HFF-Myc (cell line): ENCODE measurements at places on chromosomes 3 and 15.

- DNase-seq: no peak
These were observed 236.5 kb downstream of the WDR72 start for GRCh38 chr15:53522991-53523390.

DNA sequence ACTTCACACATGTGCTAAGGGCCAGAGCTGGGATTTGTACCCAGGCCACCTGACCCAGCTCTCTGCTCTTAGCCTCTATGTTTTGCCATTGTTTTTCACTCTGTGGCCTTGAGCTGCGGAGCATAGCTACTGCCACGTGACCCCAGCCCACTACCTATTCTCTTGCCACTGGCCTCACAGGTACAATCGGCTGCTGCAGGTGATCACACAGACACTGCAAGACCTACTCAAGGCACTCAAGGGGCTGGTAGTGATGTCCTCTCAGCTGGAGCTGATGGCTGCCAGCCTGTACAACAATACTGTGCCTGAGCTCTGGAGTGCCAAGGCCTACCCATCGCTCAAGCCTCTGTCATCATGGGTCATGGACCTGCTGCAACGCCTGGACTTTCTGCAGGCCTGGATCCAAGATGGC, 46.2 kb downstream of the SEMA3G start:
- no peak for DNase-seq

DNA sequence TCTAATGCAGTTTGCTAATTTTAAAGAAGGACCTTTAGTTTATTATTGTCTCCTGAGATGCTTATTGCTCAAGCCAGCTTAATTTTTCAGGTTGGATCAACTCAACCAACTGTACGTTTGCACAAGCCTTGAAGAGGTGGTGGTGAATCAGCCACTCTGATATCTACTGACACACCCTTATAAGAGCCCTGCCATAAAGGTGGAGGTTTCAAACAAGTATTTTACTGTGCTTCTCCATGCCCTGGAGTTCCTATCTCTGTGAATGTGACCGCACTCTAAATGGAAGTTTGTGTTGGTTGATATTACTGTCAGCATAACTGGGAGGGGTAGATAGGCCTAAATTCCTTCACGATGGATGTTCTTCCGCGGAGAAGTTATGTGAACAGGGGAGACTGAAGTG, 297.3 kb upstream of the UBE2E1 start:
- DNase-seq: no peak

DNA sequence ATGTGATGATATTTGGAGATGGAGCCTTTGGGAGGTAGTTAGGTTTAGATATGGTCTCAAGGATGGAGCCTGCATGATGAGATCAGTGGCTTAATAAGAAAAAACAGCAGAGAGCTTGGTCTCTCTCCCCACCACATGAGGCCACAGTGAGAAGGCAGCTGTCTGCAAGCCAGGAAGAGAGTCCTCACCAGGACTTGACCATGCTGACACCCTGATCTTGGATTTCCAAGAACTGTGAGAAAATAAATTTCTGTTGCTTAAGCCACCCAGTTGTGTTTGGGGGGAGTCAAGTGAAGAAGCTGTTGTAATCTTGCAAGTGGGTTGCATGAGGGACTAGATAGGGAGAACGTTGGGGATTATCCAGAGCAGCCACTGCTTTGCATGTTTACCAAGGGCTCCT, 62.3 kb upstream of the TNFAIP8L3 start:
- no peak for DNase-seq

DNA sequence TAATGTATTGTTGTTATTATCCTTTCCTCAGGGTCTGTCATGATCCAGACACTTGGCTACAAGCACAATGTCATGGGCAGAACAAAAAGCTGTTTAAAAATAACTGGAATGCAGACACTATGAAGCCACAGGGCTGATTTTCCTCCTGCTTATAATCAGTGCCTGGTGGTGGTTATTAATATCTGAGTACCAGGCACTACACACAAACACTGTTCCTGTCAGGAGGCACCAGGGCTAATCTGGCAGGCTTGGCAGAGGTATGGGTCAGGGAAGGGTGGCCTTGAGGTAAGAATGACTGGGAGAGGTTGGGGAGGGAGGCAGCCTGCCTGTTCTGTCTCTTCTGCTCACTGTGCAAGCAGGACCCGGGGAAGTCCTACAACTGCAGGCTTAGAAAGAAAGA, 67.2 kb downstream of the WDR76 start:
- DNase-seq: no peak

DNA sequence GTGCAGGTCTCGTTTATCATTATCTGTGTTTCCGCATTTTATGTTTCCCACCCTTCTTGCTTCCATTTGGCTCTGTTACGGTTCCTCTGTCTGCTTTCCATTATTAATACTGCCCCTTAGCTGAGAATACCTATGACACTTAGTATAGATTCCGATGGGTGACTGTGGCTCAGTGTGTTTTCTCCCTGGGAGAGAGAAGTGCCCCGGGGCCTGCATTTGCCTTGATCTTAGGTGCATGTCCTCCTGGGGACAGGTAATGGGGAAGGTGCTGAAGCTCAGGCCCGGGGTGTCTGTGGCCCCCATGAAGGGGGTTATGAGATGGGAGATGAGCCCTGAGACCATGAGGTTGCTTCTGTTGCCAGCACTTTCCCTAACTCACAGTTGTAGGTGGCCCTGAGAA, 43.4 kb upstream of the PCSK6 start:
- DNase-seq: no peak

DNA sequence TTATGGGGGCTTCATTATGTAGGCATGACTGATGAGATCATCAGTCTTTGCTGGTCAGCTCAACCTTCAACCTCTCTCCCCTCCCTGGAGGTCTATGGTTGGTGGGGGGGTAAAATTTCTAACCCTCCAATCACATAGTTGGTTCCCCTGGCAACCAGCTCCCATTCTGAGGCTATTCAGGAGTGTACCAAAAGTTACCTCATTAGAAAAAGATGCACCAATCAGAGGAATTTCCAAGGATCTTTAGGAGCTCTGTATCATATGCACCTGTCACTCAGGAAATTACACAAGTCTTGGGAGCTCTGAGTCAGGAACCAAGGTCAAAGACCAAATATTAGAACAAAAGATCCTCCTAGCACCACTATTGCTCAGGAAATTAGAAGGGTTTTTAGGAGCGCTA, 21.4 kb upstream of the LEO1 start:
- DNase-seq: no peak

DNA sequence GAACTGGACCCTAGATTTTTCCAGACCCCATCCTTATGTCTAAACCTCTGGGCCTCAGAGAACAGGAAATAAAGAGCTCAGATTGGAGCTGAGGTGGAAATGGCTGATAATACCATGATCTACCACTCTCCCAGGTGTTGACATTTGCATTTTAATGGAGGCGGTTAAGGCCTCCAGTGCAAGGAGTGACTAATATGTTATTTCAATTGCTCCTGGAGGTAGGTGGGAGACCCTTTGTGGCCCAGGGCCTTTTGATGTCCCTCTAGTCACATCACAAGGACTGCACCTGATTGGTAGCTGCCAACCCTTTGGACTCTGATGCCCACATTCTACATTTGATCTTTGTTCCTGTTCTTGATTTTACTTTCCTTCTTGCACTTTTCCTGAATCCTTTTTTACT, 9.0 kb upstream of the ADCY5 start:
- DNase-seq: no peak

DNA sequence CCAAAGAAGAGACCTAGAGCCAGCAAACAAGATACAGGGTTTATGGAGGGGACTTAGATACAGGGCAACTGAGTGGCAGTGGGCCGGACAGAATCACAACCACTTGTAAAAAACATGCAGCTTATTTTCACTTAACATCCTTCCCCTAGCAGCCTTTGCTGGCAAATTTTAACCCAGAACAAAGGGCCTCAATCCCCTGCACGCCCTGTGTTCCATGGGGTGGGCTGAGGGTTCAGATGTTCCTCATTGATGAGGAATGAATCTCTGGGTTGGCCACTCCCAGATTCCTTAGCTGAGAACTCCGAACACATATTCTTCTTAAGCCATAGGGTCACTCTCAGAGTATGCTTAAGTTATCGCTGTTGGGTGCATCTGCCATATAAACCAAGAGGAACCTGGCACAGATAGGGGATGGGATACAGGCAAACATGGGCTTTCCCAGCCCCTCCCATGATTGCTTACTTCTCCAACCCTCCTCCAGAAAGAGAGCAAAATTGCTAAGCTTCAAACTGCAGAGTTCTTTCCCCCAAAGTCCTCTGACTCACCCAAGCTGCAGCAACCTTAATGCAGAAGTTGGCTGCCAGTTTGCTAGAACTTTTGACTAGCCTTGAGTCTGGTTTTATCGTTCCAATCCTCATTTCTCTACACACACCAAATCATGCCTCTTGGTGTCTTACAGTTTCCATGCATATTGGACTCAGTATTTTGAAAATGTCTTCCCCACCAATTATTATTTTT, 146.9 kb downstream of the CD47 start:
- DNase-seq: no peak

- DNase-seq: no peak
These were observed 116.9 kb downstream of the ALDH1A2 start for GRCh38 chr15:57948351-57949289.

GRCh38 chr3:182671541-182671940, 121.8 kb upstream of the ATP11B start:
- no peak for DNase-seq

DNA sequence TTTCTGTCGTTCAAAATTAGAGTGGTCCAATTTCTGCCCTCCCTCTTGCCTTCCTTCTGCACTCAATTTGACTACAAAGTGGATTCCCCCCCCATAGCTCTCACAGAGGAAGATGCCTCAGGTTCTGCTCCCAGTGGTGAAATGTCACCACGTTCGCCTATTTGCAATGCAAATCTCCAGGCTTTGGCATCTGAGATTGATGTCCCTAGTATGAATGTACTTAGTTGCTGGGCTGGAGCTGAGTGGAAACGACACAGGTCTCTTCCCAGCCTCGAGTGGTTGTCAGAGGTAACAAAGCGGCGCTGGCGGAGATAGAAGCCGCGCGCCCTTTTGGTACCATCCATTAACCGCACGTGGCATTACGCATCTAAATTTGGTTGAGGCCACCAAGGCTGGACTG, 860.1 kb downstream of the MCTP2 start:
- no peak for DNase-seq

DNA sequence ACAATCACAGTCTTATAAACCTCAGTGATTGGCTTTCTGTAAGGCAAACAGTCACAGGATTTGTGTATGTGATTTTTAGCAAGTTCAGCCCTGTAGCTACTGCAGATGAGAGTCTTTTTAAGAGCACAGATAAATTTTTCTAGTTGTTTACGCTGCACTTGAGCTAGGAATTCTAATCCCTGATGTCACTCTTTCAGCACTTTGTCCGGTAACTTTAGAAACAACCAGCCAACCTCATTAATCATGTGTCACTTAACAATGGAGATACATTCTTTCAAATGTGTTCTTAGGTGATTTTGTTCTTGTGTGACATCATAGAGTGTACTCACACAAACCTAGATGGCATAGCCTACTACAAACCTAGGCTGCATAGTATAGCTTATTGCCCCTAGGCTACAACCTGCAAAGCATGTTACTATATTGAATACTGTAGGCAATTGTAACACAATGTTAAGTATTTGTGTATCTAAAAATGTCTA, 36.8 kb upstream of the GOLGA6L2 start:
- DNase-seq: no peak

DNA sequence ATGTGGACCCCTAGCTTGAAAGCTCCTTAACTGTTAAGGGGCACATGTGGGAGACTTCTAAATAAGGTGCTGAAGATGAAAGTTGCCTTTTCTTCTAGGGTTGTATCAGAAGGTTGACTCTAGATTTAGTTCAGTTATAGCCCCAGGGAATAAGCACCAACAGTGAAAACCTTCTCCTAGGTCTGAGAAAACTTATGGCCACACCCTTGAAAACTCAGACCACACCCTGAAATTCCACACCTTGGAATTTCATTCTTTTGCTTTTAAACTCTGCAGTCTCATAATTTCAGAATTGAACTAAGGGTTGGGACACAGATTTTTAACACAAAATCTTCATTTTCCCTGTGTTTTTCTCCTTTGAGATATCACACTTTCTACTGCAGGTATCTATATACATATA, 355.8 kb upstream of the IL12A start:
- no peak for DNase-seq

- no peak for DNase-seq
These were observed 487.2 kb downstream of the CNTN3 start for GRCh38 chr3:74127256-74127655.

DNA sequence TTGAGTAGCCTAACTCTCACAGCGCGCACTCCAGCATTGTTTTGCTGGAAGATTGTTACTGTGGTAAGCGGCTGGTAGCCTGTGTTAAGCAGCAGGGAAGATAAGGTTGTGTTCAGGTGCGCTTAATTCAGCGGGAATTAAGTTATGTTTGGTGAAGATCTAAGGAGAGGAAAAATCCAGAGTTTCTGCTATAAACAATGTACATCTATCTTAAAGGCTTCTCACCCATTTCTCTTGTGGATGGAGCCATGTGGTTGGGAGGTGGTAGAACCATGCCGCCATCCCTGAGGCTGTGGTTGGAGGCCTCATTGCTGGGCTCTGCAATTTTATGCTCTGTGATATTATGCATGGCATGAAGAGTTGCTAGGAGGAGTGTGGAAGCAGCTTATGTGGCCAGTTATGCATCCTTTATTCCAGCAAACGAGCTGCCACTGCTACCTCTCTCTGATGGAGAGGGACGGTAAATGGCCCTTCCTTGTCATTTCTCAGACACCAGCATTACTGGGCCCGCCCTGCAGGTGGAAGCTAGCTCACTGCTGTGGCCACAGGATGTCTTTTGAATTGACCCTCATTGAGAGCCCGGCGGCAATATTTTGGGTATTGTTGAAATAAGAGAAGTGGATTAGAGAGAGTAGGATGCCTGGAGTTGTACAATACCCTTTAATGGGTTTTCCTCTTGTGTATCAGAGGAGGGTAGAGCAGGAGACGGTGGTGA, 1.3 kb downstream of the MINAR1 start:
- no peak for DNase-seq

DNA sequence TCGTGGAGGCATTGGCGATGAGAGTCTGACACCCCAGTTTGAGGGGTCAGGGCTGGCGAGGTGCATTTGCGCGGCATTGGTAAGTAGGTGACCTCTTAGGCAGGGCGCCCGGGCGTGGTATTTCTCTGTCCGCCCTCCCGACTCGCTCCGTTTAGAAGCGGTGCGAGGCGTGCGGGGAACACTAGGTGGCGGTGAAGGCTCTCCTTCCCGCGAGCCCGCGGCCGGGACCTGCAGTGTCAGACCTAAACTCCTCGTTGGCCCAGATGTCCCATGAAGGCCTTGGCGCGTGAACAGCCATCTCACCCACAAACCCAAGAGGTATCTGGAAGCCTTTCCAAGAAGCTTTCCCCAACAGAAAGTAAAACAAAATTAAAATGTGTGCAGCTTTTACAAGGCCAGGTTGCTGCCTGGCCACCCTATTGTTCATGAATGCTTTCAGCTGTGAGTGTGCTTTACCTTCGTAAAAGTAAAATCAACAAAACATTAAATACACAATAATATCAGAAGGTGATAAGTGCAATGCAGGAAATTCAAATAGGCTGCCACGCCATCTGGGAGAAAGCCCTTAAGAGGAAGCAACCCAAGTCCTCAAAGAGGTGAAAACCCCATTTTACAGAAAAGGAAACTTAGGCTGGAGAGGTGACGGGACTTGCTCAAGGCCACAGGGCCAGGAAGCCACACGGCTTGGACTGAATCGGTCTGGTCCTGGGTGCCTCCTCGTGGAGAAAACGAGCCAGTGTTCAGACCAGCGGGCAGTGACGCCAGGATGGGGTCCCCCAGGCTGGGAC, 120.3 kb downstream of the ETFA start:
- no peak for DNase-seq
